RPMI8226 (cell line): ENCODE measurements at places on chromosomes 2 and 18.

- DNase-seq, result no peak
These were observed 205.1 kb upstream of the SIX3 start for GRCh38 chr2:44736270-44736942.

DNA sequence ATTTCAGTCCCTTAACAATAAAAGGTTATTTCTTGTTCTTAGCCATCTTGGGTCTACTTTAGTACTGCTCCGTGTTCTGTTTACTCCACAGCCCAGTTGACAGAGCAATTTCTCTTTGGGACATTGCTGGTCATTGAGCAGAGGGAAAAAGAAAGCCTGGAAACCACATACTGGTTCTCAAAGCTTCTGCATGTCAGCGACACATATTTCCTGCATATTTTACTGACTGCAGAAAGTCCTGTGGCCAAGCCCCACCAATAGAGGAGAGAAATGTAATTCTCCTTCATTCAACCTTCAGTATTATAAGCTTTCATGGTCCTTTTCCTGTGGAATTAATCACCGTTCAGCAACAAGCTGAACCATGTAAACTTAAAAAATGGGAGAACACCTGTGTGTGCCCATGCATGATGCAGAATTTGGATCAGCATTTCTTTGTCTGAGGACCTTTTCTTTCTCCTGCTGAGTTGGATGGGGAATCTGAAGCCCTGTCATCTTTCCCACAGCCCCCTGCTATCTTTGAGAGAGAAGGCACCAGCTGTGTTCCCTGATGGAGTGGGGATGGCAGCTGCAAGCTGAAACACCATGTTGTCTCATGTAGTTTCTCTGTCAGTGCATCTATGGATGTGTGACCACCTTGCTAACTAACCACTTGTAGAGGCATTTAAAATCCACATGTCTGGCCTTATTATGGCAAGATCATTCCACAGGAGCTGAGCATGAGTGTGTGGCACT lies 431.6 kb downstream of the MEIS1 start:
- no peak for DNase-seq

DNA sequence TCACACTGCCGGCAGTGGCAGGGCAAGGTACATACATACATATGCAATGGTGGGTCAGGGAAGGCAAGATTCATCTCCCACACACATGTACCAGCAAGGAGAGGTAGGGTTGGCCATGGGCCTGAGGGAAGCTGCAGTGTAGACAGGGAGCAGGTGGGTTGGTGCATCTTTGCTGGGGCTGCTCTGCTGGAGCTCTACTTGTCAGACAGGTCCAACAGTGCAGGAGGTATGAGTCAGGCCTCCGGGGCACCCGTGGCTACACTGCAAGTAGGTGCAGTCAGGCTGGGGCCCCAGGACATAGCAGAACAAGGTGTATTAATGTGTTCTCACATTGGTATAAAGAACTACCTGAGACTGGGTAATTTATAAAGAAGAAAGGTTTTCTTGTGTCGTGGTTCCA lies 281.1 kb upstream of the COL3A1 start:
- no peak for DNase-seq

DNA sequence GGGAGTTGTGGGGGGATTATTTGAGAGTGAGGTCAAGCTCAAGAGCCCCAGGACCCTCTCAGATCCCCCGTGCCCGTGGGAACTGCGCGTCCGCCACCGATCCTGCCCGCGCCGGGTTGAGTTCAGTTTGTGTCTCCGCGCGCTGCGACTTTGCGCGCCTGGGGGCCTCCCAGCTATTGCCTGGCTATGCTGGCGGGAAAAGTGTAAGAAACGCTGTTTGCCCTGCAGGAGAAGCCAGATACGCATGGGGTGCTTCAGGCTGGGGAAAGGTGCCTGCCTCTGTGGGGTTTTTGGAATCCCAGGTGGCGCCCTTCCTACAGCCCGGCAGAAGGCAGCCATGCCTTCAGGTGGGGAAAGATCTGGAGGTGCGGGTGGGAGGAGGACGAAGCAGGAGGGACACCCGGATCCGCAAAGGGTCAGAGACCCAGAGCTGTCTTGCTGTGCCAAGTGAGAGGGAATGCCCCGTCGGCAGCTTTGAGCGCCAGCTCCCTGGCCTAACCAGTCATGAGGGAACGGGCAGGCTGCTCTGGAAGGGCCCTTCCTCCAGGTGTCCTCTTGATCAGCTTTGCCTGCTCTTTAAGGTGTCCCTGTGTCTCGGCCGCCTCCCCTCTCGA lies 22.5 kb downstream of the TEX44 start:
- no peak for DNase-seq

GRCh38 chr18:55095584-55095983 lies 136.3 kb upstream of the CCDC68 start:
- no peak for DNase-seq
